ENCODE measurements at places on chromosomes 7 and 10.

- no peak for DNase-seq
Measured at GRCh38 chr10:110273474-110273873, 31.2 kb downstream of the SMNDC1 start.

- DNase-seq: no peak
Measured at GRCh38 chr10:103676851-103677417, 178.4 kb downstream of the SH3PXD2A start.

DNA sequence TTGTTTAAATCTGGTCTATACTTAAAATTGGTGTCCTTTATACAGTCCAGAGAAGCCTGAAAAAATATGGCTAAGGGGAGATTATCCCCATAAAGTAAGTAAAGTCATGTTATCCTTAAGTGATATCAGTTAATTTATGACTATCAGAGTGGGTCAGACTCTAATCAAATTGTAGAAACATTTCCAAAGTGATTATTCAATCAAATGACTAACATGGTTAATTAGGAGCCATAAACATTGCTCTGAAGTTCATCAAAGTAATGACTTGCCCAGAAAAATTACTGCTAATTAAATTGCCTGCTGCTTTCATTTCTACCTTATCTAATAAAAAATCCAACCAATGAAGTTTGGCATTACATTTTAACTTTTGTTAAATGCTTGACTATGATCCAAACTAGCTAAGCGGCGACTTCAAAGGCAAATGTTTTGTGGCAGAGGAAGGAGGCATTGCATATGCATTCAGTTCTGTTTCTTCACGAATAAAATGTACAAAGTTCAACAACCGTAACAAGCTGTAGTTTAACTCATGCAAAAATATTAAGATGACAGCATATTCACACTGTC, 76.7 kb downstream of the ETV1 start:
- no peak for DNase-seq

- DNase-seq: no peak
Measured at GRCh38 chr10:103929381-103929921, 11.5 kb upstream of the STN1 start.

DNA sequence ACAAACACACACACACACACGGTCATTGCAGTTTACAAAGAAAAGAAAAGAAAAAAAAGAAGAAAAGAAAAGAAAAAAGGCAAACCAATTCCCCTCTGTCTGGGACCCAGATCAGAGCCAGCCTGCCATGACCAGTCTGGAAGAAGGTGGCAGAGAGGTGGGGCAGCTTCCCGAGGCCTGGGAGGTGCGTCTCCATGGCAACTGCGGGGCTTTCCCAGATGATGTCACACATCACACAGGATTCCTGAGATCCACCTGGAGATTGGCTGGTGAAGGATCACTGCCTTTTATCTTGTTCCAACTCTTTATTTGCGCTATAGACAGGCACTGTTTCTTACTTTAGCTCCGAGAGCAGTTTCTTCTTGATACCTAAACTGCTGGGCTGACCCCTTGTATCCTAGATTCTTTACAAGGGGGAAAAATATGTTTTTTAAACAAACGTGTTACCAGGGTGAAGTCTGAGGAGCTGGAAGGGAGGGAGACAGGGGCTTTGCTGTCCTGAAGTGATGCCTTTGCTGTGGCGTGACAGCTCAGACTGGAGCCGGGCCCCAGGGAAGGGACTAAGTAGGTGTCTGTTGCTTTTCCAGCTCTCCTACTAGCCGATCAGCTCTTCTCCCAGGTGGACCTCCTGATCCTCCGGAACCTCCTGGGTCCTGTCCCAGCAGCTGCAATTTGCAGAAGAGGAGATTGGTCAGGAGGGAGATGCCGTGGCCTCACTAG, 298.5 kb downstream of the KLF6 start:
- no peak for DNase-seq

- no peak for DNase-seq
Measured at GRCh38 chr10:120689777-120690529, 161.2 kb upstream of the WDR11 start.

DNA sequence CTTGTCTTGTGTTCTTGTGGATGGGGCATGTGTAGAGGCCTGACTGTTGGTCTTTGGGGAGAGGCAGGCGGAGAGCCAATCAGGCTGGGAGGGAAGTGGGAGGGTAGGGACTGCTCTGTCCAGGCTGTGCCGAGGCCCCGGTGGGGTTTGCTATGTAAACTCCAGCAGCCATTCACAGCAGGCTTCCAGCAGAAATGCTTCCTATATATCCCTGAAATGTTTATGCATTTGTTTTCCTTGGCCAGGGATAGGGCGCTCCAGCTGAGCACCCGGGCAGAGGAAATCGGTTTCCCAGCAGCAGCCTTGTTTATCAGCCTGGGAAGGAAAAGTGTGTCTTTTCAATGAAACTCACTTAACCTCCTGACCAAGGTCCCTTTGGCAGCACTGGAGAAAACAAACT, 18.3 kb upstream of the AQP1 start:
- DNase-seq: no peak

GRCh38 chr7:159142199-159142598, 2.5 kb downstream of the VIPR2 start:
- no peak for DNase-seq

- DNase-seq: no peak
Measured at GRCh38 chr10:59657724-59658123, 51.9 kb downstream of the SLC16A9 start.

DNA sequence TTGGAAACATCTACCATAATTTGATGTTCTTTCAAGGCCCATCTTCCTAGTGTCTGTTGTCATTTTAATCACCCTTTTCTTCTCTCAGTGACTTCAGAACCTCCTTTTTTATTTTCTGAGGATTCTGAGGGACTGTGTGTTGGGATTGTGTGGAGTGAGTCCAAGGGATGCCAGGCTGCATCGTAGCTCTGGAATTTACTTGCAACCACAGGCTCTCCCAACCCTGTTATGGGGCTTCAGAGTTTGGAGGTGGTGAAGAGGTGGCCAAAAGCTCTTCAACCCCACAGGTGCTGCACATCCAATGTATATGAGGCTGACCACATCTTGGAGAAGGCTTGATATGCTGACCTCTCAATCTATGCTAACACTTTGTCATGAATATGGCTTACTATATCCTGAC, 79.5 kb upstream of the GPR141 start:
- no peak for DNase-seq

- DNase-seq: no peak
Measured at GRCh38 chr7:119436882-119437281, 836.1 kb upstream of the KCND2 start.

- no peak for DNase-seq
Measured at GRCh38 chr10:60759181-60759580, 19.1 kb upstream of the CDK1 start.

- no peak for DNase-seq
Measured at GRCh38 chr10:90635111-90635765, 222.6 kb downstream of the HTR7 start.

- DNase-seq: no peak
Measured at GRCh38 chr7:78638364-78638763, 815.1 kb downstream of the MAGI2 start.

Data from stimulated activated effector memory CD8-positive, alpha-beta T cell treated with anti-CD3 and anti-CD28 coated beads, Interleukin-12 subunit alpha, Interleukin-12 subunit beta, amount 100 ng/mL, for 72 hours (primary cell).